ENCODE measurements at places on chromosomes 12 and 14.

GRCh38 chr12:124727264-124727800 lies 136.3 kb downstream of the SCARB1 start:
- no peak for DNase-seq

GRCh38 chr12:76872415-76872814 lies 6.4 kb downstream of the CSRP2 start:
- no peak for DNase-seq

DNA sequence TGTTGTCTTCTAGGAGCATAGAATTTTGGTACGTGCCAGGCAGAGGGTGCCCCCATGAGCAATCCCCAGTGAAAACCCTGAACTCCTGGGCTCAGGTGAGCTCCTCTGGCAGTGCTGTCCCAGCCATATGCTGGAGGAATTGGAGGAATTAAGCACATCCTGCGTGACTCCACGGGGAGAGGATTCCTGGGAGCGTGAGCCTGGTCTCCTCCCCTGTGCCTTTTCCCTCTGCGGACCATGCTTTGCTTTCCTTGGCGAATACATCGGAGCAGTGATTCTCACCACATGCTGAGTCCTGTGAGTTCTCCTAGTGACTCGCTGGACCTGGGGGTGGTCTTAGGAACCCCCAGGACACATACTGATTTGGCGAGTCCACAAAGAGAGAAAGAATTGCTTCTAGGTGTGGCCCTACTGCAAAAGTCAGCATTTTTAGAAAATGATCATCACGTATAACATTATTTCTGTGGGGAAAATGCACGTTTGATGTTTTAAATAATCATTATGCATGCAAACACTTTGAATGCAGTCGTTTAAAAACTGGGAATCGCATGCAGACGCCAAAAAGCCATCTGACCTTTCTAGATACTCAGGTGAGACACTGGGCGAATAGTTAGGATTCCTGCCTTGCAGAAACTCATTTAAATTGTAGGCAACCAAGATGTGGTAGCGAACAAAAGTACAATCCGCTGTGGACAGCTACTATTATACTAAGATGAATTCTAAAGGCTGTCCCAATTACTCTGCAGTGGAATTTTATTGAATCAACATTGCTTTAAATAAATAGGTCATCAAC lies 370.9 kb downstream of the TMEM132D start:
- DNase-seq: no peak

DNA sequence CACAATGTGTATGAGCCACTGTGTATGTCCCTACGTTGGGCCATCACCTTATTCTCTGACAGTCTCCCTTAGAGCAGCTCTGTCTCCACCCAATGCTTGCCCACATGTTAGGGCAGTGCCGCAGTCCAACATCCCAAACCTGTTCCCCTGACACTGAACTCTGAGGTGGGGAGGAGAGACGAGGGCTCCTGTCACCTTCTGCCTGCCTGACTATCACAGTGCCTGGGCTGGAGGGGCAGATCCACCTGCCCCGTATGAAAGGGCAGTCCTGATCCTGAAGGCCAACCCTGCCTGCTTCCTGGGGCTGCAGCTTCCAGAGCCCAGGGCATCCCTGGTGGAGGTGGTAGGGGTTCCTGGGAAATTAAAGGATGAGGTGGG lies 2.2 kb downstream of the TGM1 start:
- DNase-seq: no peak

DNA sequence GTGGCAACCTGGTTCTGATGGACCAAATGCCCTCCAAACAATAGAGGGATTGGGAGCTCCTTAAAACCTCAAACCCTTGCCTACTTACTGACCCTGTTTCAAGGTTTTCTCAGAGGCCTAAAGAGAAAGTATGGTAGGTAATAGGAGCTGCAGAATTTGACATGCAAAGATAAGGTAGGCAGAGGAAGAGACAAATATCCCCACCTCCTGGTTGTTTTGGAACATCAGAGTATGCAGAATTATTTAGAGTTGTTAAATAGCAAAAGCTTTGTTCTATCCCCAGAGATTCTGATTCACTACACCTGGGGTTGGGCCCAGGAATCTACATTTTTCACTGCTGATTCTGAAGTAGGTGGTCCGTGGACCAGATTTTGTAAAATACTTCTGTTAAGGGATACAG lies 421.2 kb downstream of the SOX5 start:
- no peak for DNase-seq

GRCh38 chr12:8867009-8867408 lies 44.6 kb downstream of the A2ML1 start:
- no peak for DNase-seq

DNA sequence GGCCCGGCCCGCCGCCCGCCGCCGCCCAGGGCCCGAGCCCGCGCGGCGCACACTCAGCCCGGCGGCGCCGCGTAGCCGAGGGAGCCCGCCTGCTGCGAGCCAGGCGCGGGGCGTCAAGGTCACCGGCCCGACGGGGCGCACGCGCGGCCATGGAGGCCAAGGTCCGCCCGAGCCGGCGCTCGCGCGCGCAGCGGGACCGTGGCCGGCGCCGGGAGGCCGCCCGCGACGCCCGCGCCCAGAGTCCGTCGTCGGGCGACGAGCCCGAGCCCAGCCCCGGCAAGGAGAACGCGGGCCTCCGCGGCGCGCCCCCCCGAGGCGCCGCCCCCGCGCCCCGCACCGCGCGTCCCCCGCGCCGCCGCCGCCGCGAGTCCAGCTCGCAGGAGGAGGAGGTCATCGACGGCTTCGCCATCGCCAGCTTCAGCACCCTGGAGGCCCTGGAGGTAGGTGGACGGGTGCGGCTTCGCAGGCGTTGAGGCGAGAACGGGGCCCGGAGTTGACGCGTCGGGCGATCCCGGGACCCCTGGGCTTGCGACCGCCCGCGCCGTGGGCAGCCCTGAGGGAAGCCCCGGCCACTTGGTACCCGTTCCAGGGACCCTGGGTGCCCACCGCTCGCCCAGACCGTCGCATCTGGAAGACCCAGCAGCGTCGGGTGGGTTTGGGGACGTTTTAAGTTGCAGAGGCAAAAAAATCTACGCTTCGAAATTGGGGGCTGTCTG lies 629 bp downstream of the FBRSL1 start:
- DNase-seq: no peak

GRCh38 chr14:88276923-88277596 lies 46.0 kb downstream of the KCNK10 start:
- no peak for DNase-seq

Measured in liver (tissue), 10 donors.